ENCODE measurements at places on chromosomes 12 and 14.

DNA sequence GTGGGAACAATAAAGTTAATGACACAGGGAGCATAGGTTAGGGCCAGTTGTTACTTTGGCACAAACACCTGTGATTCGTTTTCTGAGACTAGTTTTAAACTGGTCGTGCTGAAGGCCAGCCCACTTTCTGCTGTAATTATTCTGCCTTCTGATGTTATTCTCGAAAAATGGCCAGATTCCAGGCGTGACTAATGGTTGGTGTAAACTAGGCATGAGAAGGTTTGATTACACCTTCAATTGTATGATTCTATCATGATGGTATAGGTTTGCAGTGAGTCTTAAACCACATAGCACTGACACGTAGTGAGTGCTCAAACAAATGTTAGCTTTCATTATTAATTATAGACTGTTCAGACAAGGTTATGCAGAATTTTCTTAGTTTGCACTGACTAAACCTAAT, 39.0 kb downstream of the CKB start:
- DNase-seq: no peak

- no peak for DNase-seq
Observed at GRCh38 chr12:70459786-70460185, 93.7 kb downstream of the KCNMB4 start.

DNA sequence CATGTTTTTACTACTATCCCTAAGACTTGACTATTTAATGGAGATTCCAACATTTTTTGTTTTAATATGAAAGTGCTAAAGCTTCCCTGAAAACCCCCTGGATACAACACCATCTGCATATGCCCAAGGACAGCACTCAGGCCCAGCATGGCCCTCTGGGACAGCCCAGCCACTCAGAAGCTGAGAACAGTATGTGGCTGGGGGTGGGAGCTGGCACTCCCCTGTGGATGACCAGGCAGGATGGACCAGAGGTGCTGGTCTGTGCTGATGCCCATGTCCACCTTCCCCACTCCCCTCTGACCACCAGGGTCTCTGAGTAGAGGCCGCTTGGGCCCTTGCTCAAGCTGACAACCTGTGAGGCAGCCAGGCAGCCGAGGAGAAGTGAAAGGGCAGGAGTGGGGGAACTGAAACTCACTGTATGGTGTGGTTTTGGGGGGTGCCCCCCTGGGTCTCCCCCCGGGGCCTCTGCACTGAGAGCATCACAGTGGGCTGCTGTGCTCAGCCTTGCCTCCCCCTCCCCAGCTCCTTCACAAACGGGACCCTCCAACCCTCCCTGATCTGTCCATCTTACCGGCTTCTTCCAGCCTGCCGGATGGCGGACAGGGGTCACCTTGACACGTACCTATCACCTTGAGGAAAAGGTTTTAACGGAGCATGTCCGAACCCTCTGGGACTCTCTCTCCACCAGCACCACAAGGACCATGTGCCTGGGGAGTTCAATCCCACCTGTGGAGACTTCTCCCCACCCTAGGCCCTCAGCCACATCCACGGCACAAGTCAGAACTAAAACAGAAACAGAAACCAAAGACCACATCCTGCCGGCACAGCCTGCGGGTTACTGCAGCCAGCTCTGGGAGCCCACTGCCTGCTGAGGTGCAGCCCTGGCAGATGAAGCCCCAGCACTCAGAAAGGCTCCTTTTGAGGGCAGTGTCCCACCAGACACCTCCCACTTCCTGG, at the start of gene TMEM229B:
Gene TMEM229B, minus strand, starts transcription at position 785 of the 957 bp plus-strand sequence. CDS start 14,798 bp downstream, outside the sequence.
- no peak for DNase-seq

DNA sequence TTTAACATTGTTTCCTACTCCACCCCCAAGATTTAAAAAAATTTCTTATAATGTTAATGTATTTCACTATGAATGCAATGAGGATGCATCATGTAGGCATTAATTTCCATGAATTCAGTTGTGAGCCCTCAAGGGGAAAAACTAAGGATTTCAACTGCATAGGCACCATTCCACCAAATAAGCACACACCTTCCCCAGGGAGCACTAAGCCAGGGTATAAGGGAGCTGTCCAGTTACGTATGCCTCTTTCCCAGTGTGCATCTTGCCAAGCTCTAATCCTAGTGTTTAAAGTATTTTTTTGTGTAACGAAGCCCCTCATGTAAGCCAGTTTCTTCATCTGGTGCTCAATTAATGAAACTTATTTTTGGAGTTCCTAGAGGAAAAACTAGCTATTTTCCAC, 6.6 kb downstream of the FERMT2 start:
- DNase-seq: no peak

GRCh38 chr12:103858953-103859601, 18.0 kb upstream of the NT5DC3 start:
- peak; percentile 35 for DNase-seq

DNA sequence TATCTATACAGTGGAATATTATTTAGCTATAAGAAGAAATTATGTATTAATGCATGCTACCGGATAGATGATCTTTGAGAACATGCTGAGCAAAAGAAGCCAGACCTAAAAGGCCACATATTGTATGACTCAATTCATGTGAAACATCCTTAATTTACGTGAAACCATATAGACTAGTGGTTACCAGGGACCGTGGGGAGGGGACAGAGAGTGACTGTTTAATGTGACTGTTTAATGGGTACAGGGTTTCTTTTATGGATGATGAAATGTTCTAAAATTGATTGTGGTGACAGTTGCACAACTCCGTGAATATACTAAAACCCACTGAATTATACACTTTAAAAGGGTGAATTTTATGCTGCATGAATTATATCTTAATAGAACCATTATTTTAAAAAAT, 8.5 kb upstream of the BCL7A start:
- no peak for DNase-seq

DNA sequence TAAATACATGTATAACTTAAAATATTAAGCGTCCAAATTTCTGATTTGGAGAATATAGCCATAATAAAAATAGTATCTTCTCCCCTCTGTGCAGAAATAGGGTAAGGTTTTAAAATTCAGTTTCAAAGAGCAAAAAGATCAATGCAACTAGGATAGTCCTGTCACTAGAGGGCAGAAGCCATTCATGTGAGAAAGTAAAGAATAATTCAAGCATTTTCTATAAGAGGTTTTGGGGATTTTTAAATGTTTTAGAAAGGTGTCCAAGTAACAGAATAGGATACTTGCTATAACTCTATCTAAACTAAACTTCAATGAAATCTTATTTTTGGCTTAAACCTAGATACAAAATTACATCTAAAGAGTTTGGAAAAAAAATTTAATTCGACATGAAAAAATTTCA, 50.3 kb downstream of the ADAMTS20 start:
- peak; percentile 9 for DNase-seq

DNA sequence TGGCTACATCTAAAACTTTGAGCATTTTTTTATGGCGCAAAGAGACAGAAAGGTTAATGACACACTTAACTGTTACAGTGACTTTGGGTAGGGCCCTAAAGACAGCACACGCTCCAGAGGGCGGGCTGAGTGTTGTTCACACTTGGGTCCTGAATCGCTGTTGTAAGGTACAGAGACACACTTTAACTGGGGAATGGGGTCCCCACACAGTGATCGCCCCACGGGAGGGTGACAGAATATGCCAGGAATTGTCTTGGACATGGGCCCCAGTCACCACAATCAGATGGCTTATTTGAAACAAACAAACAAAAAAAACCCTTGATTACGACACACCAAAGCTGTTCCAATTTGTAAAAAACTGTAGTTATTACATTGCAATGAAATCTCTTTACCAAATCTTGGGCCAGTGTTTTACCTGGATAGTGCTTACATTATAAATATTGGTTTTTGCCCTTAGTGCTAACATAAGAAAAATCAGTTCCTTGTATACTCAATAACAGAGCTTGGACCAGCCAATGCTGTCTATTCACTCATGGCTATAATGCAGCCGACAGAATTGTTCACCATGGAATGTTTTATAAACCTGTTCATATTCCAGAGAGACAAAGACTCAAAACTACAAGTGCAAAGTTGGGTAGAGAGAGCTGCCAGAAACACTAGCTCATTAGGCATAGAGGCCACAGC, 28.3 kb downstream of the KCTD10 start:
- no peak for DNase-seq

GRCh38 chr12:104478396-104479122, 21.8 kb downstream of the CHST11 start:
- no peak for DNase-seq

- no peak for DNase-seq
Observed at GRCh38 chr14:81480741-81481140, 52.9 kb downstream of the SEL1L start.

GRCh38 chr14:60679566-60680258, 30.4 kb upstream of the SIX1 start:
- DNase-seq: no peak

- DNase-seq: no peak
Observed at GRCh38 chr14:66572826-66573225, 64.9 kb downstream of the GPHN start.
